Activated CD4-positive, alpha-beta T cell treated with anti-CD3 and anti-CD28 coated beads, Interleukin-2, amount 10 ng/mL, durations not matched to agents 7 days and 5 days (primary cell): ENCODE measurements at places on chromosomes 2 and 18.
A peak's percentile ranks its signal among the peaks of the same experiment; 100 is the strongest.

- DNase-seq, result no peak
These were observed 278.5 kb downstream of the SRBD1 start for GRCh38 chr2:45332567-45332966.

DNA sequence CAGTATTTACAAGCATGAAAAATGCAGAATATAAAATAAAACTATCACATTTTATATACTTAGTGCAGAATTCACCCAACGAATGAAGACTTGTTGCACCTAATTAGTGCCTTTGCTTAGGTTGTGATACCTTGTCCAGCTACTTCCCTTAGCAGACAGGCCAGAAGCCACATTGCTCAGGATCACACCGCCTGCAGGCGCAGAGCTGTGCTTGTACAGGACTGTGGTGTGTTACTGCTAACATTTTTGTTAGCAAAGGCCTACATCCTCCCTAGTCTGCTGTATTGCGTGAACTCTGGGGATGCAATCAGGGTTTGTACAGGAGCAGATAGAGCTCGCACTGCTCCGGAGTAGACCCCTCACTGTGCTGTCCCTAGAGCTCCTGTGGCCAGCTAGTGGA, 336.9 kb downstream of the CBLN2 start:
- no peak for DNase-seq

- no peak for DNase-seq
These were observed 164.9 kb upstream of the HAAO start for GRCh38 chr2:42957109-42957860.

DNA sequence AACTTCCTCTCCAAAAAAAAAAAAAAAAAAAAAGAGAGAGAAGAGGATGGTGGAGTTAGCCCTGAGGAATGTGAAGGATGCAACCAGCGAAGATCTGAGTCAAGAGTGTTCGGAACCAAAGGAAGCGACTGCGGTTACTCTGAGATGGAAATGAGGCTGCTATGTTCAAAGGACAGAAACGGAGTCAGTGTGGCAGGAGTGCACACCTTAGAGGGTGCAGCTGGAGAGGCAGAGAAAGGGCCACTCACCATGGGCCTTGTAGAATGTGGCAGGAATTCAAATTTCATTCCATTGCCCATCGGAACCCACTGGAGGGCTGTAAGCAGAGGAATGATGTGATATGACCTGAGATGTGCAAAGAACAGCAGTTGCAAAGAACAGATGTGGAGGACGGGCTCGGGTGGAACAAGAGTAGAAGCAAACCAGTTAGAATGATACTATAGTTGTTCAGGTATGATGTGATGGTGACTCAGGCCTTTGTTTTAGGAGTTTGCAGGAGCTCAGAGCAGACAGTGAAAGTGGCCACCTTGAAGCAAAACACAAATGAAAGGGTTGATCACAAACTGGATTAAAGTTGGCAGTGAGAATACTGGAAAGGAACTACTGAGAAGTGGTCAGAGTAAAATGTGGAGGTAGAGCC, 22.6 kb downstream of the ITGA6 start:
- peak; percentile 21 for DNase-seq

DNA sequence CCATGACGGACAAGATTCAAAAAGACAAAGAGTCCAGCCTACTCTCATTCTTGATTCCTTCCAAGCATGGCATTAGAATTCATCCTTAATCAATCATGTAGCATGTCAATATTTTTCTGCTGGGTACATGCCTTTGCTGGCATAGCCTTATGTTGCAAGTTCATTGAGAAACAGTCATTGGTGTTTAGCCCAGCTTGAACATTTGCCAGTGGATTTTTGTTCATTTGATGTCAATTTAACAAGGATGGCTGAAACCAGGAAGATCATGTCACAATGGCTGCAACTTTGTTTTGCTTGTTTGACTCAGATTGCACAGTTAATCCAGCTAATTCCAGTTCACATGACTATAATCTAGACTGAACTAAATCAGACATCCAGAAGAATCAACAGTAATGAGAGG, 1132.2 kb downstream of the LRP1B start:
- DNase-seq, result no peak

DNA sequence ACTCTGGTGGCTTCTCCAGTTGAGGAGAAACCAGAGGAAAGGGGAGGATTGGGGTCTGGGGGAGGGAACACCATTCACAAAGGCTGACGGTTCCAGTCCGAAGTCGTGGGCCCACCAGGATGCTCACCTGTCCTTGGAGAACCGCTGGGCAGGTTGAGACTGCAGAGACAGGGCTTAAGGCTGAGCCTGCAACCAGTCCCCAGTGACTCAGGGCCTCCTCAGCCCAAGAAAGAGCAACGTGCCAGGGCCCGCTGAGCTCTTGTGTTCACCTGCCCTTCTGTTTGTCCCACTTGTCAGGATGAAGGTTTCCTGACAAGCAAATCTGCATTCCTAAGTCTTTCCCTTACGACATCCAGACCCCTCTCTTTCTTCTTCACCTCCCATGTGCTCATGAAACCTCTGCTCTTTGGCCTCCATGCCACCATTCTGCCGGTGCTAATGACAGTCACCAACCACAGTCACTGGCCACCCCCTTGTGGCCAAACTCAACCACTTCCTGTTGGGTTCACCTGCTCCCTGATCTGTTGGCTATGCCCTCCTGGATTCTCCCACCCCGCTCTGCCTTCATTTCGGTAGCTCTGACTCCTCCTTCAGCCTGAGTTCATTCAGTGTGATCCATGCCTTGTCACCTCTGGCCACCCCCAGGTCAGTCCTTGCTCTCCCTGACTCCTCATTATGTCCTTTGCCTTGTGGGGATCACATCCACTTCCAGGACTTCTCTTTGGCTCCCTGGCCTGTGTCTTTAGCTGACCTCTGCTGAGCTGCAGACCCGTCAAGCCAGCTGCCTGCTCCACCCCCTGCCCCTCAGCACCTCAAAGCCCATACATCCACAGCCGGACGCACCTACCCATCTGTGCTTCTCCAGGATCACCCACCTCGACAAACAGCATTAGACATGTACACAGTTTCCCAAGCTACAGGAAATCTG, 17.6 kb downstream of the EMX1 start:
- no peak for DNase-seq

GRCh38 chr18:12417687-12418086, 10.0 kb downstream of the PRELID3A start:
- no peak for DNase-seq

GRCh38 chr2:28279371-28279770, 113.3 kb upstream of the FOSL2 start:
- no peak for DNase-seq

DNA sequence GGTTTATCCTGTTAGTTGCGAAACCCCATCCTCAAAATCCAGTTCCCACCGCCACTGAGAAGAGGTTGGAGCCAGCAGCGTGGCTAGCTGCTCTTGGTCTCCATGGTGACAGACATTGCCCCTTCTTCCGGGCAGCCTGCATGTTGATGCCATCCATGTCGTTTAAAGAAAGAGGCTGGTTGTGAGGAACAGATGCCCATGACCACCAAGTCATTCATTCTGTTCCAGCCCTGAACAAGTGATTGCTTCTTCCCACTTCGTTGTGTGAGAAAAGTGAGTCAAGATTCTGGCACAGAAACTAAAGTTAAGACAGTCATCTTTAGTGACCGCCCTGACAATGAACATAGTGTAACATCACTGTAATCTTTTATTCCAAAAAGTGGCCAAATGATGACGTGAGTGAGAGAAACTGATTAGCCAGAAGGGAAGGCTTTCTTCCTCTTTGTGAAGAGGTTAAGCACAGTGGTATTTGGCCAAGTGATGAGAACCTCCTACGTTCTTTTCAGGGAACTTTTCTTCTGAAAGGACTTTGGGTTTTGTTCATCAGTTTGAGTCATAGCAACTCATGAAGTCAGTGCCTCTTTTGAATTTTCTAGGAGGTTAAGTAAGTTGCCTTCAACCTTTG, 272.5 kb downstream of the GALR1 start:
- DNase-seq, result no peak

GRCh38 chr18:10898417-10898974, 250.9 kb downstream of the PIEZO2 start:
- no peak for DNase-seq

DNA sequence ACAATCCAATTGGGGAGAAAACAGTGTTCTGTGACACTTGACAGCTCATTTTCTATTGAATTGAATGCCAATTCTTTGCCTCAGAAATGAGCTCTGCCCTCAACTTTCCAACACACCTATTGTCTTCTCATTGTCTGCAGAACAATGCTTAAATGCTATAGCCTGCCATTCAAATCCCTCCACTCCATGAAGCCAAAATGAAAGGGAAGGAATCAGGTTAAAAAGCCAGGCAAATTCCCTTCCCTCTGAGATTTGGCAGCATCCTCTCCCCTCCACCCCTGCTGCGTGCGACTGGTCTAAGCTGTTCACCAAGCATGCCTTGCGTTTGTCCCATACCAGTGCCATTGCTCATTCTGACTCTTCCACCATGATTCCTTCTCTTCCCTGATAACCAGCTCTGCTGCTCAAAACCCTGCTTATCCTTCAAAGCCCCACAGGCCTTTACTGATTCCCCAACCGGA, 32.4 kb upstream of the TMEM131 start:
- DNase-seq, result no peak

- peak; percentile 20 for DNase-seq
These were observed 582 bp downstream of the RIOK3 start for GRCh38 chr18:23453680-23454058.

- peak; percentile 23 for DNase-seq
These were observed 89.5 kb upstream of the ODC1 start for GRCh38 chr2:10537522-10538199.

DNA sequence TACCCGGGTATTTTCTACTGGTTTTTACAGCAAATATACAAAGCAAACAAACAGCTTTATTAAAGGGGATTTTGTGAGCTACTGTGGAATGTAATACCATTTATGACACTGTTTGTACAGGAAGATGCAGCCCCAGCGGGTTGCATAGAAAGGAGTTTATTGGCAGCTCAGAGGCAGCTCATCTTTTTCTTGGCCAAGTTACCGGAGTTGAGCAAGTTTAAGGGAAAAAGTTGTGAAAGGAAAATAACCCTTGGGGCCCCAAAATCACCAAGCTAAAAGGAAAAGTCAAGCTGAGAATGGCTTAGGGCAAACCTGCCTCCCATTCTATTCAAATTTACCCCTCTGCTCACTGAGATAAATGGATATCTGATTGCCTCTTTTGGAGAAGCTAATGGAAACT, 60.8 kb downstream of the MOB4 start:
- no peak for DNase-seq

- DNase-seq, result no peak
These were observed 141.3 kb downstream of the MEIS1 start for GRCh38 chr2:66576311-66576560.

- DNase-seq, result no peak
These were observed 899.9 kb downstream of the TRIB2 start for GRCh38 chr2:13616616-13617015.

- no peak for DNase-seq
These were observed 4.9 kb downstream of the KCNE4 start for GRCh38 chr2:223056701-223057418.

DNA sequence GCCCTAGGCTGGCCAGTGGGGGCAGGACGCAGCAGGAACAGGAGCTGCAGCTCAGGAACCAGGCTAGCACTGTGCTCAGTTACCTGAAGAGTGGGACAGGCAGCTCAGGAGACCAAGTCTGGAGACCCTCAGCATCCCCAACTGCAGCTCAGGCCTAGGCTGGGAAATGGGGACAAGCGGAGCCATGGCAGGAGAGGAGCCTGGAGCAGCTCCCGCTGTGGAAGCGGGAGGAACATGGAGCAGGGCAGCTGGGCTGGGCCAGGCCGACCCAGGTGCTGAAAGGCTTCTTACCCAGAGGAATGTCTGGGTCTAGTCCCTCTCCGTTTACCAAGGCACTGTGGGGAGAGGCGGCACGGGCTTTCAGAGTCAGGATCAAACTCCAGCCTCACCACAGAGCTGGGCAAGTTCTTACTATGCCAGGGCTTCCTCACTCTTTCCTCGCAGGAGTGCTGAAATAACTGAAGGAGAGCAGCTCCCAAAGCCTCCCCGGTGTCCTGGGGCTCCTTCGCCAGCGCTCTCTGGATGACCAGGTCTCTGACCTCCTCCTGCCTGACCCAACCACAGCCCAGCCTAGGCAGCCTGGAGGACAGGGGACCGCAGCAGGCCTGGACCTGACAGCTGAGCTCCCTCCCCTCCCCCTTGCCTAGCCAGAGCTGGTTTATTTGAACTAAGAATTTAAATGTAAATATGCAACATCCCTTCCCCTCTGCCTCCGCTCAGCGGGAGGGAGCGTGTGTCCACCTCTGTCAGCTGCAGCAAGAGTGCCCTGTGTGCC, 247.8 kb upstream of the SIX2 start:
- no peak for DNase-seq

GRCh38 chr2:19574778-19575260, 216.4 kb upstream of the OSR1 start:
- no peak for DNase-seq

GRCh38 chr2:97870396-97870843, 125.3 kb downstream of the TMEM131 start:
- peak; percentile 69 for DNase-seq

GRCh38 chr2:183088061-183088460, 9.5 kb downstream of the DUSP19 start:
- DNase-seq, result no peak

GRCh38 chr2:63257473-63257872, 206.8 kb downstream of the OTX1 start:
- DNase-seq, result no peak

GRCh38 chr18:33076601-33077000, 303.8 kb upstream of the KLHL14 start:
- DNase-seq, result no peak

DNA sequence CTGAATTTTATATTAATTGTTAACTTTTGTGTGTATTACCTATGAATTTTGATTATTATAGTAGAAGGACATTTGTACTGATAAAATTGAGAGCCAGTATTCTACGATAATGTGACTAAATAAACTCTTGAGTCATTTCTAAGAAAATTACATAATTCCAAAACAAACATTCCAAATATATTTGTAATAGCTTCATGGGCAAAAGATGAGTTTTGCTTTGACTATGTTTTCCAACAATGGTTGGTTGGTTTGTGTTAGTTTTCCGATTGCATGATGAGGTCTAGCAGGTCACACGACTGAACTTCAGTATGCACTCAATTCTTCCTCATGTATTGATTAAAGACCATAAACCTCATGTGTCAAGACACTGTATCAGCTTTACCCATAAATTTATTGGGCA, 71.7 kb upstream of the WDR75 start:
- DNase-seq, result no peak

- no peak for DNase-seq
These were observed 1287.8 kb upstream of the TMEFF2 start for GRCh38 chr2:193482557-193482956.

DNA sequence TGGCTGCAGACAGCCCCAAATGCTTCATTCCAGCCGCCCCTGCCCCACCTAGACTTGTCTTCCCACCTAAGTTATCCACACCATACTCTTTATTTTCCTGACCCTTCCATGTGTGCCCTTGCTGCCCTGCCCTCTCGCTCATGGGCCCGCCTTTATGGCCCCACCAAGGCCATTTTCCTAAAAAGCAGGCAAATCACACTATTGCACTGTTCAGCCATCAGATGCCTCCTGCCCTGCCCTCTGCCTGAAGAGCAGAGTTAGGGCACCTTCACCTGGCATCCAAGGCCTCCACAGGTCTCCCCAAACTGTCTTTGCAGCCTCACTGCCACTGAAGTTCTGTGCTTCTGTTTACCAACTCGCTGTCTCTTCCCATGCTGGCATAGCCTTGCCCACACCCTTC, 496.7 kb downstream of the EIPR1 start:
- no peak for DNase-seq

- peak; percentile 76 for DNase-seq
These were observed 46.8 kb upstream of the DNMT3A start for GRCh38 chr2:25388491-25388890.
